Foreskin melanocyte (primary cell): ENCODE measurements at places on chromosomes 7 and 10.

DNA sequence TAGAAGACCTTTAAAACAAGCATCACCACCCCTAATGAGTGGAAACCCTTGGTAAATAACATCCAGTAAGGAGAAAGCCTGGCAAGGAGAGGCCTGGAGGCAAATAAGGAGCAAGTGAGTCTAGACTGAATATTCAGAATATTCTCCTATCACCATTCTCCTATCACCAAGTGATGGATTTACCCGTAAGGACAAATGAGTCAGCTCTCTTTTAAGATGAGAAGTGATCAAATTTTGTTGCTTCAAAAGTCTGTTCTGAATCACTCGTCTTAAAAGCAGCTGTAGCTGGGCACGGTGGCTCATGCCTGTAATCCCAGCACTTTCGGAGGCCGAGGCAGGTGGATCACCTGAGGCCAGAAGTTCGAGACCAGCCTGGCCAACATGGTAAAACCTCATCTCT lies 28.4 kb downstream of the KIAA1549 start:
- DNase-seq = no peak

GRCh38 chr7:131637859-131638258 lies 81.4 kb upstream of the PODXL start:
- DNase-seq = no peak

DNA sequence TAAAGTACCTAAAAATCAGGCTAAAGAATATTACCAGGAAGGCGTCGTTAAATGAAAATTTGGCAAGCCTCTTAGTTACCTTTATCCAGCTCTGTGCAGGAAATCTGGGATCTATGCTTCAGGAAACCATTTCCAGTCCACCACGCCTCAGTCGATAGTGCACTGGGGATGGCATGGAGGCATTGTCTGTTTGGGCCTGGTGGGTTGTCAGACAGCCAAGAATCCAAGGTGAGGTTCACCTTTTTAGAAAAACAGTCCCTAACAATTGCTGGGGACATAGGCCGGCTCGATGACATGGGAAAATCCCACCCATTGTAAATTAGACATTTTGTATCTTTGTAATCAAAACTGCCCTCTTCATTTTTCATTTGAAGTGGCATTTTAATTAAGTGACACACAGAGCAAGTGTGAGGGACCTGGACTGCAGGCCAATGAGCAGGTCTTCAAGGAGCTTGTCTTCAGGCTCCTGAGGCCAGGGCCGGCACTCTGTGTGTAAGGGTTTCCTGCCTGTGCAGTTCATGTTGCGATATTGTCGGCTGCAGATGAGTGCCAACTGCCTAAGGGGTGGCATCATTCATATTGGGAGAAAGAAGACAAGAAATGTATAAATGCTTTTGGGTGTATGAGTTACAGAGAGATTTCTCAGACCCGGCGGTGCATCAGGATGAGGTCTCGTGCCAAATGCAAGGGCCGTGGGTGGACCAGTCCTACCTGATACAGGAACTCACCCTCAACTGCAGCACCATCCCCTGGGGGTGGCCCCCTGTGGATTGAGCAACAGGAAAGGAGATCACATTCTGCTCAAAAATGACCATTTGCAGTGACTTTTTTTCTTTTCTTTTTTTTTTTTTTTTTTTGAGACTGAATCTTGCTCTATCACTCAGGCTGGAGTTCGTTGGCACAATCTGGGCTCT lies 80.8 kb downstream of the PTPRE start:
- no peak for DNase-seq

DNA sequence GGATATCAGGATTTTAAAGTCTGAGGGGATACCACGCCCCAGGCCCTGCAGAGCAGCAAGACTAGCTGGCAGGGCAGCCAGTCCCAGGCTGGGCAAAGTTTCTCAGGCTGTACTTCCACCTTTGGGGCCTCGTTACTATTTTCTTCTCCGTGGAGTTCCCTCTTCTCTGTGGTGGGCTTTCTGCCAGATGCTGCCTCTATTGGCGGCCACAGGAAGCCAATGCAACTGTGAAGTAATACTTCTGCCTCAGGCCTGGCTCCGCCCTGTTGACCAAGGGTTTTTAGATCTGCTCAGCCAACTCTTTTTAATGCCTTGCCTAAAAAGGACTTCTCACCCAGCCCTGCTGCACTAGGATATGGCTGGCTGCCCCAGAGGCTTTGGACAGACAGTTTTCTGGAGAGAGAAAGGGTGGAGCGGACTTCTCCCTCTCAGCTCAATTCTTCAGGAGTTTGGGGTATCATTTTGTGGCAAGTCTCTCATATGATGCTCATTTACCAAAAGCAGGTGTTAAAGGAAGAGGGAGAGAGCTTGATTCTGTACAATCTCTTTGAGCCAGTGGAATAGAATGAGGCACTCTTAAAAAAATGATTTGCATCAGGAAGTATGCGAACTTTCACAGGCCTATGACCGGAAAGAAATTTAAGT lies 67.4 kb downstream of the HHEX start:
- DNase-seq = peak; percentile 74

DNA sequence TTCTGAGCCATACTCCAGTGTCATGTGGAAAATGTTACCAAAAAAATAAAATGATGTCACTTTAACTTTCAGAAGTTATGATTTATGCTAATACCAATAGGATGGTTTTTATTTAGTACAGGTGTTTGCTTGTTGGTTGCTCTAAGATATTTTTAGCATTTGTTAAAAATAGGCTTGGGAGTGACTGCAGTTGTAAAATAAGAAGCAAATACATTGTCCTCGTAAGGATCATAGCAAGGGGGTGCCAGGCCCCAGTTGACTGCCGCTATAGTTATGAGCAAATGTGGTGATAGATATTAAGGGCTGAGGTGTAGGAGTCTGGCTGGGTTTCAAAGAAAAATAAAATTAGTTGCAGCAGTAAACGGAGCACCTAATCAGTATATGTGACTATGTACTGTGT lies 354.4 kb upstream of the BMPER start:
- no peak for DNase-seq

DNA sequence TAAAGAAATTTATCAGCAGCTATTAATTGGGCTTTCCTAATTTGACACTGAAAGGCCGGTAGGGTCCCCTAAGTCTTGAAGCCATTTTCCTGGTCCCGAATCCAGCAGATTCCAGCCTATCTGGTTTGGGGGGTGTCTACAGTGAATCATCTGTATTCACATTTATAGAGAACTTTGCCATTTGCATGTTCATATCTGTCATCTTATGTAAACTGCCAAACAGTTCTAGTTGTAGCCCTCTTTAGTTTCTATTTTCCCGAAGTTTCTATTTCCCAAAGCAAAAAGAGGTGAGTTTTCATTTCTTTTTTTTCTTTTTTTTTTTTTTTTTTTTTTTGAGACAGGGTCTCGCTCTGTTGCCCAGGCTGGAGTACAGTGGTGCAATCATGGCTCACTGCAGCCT lies 47.6 kb downstream of the PAPSS2 start:
- no peak for DNase-seq

DNA sequence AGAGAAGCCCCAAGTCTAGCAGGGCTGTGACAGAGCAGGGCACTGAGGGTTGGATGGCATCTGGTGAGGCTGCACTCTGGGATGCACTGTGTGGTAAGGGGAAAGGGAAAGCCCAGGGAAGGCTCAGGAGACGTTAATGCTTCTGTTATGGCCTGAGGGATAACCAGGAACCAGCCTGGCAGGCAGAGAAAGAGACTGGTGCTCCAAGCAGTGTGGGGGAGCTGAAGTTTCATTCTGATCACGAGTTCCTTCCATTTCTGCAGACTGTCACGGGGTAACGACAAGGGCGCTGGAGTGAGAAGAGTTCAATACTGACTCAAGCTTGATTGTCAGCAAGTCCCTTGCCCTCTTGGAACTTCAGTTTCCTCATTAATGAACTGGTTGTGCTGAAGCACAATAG lies 730.9 kb downstream of the GRID1 start:
- no peak for DNase-seq

DNA sequence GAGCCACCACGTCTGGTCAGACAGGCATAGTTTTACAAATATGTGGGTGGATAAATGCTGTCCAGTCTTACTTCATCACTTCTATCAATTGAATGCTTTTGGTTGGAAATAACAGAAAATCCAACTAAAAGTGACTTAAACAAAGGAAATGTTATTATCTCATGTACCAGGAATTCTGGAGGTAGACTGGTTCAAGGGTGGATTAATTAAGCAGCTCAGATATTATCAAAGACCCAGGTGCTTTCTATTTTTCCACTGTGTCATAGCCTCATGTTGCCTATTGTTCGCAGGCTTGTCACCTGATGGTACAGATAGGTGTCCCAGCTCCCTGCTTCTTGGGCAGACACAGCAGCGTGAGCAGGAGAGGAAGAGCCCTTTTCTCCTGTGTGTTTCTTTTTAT lies 156.1 kb upstream of the CTBP2 start:
- DNase-seq = no peak

- no peak for DNase-seq
Observed at GRCh38 chr7:26429168-26429567, 137.5 kb downstream of the SNX10 start.

DNA sequence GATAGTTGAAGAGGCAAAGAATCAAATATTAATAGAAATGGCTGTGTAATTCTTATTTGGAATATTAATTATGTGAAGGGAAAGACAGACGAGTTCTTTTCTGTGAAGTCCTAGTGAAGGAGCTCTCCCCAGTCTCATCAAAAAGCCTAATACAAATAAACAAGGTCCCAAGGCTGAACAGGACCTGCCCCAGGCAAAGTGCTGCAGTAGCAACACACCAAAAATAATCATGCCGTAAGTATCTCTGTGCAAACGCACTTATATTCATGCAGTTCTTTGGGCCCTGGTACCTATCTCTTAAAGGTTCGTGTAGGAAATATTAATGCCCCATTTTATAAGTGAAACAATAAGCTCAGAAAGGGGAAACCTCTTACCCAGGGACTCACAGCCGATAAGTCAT lies 12.2 kb upstream of the CHST15 start:
- DNase-seq = no peak

DNA sequence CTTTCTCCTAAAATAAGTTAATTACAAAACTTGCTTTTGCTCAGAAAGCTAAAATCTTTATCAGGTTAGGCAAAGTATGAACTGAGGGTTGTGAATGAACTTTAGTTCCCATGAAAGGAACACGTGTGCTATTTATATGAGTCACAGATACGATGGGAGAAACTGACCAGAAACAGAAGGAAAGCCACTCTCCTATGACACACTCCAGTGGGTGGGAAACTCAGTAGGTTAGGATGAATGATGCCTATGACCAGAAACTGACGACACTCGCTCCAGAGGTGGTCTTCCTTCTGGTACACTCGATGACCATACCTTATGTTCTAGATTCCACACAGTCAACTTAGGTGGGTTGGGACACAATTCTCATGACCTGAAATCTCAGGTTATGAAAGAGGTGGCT lies 215.7 kb upstream of the INHBA start:
- DNase-seq = no peak

DNA sequence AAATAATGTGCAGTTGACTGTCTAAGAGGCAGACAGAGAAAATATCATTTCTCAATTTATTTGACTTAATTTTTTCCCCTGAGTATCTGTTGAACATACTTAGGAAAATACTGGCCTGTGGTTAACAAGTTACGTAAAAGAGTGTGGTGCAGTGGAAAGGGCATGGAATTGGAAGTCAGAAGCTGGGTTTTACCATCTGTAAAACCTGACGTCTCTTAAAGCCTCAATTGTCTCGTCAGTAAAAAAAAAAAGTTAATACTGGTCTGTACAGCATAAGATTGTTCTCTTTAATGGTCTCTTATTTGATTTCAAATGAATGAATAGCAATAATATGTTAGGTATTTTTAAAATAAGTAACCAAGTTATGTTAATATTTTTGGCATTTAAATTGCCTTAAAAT lies 67.8 kb downstream of the PHTF2 start:
- peak; percentile 32 for DNase-seq

DNA sequence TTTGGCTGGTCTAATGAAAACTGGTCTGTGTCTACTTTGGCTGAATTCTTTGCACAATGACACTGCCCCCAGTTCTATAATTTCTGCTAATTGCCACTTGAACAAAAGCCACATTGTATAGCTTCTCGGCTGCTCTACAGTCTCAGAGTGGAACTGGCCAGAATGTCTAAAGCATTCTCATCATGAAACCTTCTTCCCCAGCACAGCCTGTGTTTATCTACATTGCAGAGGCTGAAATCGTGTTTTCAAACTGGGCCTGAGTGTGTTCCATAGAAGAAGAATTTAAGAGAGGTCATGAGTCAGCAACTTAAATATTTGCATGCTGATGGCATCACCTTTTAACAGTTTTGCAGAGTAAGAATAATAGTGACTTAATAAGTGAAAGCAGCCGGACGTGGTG lies 177.2 kb downstream of the BUB3 start:
- peak; percentile 77 for DNase-seq

DNA sequence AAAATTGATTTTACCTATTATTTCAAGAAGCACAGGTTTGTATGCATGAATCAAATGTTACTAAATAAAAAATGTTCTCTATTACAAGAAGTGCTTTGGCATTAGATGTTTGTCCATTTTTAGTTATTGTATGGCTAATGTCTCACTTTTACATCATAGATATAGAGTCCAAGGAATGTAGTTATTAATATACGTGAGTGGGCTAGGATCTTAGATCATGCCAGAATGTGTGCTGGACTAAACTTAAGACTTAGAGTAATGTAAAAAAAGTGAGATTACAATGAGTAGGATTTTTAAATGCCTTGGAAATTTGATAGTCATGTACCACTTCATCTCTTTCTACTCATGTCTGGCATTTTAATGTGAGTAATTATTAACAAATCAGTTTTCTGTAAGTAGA lies 196.6 kb downstream of the ARL4A start:
- no peak for DNase-seq

- DNase-seq = no peak
Observed at GRCh38 chr10:5591336-5591824, 66.6 kb downstream of the CALML3 start.
